ENCODE measurements at places on chromosomes 11 and 22.

DNA sequence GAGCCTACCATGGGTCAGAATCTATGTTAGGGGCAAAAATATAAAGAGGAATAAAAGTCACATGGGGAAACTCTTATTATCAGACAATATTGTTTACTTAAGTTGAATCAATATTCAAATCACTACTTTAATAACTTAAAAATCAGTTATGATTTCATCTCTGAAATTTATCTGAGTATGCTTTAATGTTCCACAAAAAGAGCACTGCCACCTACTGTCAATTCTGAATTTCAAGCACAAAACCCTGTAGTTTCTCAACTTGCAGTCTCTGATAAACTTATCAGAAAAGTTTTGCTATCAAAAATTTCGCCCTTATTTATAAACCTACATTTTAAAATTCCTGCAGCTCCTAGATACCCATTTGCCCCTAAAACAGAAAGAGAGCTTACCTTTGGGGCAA lies 47.3 kb downstream of the RDX start:
- peak; percentile 7 for DNase-seq

DNA sequence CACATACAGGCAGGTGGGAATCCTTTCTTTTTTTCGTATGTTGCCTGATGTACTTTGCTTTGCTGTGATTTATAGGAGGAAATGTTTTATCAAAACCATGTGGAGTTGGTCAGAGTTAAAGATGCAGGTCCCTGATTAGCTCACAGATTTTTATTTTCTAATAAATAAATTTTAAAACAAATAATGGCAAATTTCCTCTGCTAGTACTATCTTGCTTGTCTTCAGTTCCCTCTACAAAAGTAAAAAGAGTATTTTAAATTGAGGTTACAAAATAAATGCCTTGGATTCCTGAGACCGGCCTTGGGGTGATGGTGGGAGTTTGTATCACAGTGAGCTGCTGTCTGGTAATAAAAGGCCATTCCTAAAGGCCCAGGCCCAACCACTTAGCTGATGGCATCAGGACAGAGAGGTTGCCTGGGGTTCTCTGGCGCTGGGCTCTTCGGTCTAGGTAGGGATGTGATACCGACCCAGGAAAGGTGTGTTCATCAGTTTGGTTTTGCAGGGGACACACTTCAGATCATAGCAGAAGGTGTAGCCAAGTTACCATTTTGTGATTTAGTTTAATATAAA lies 129.0 kb downstream of the TBC1D22A start:
- DNase-seq: no peak

- peak; percentile 55 for DNase-seq
Observed at GRCh38 chr11:2376751-2377451, at the start of gene CD81. Gene CD81 (plus strand): TSS chr11:2377310. CDS start chr11:2377550, 240 bp downstream.

GRCh38 chr11:71355281-71355680 lies 92.9 kb downstream of the DHCR7 start:
- DNase-seq: no peak

- DNase-seq: no peak
Observed at GRCh38 chr11:104655066-104655465, 243.2 kb downstream of the CASP12 start.

- no peak for DNase-seq
Observed at GRCh38 chr11:27429761-27430393, 42.7 kb downstream of the LGR4 start.

DNA sequence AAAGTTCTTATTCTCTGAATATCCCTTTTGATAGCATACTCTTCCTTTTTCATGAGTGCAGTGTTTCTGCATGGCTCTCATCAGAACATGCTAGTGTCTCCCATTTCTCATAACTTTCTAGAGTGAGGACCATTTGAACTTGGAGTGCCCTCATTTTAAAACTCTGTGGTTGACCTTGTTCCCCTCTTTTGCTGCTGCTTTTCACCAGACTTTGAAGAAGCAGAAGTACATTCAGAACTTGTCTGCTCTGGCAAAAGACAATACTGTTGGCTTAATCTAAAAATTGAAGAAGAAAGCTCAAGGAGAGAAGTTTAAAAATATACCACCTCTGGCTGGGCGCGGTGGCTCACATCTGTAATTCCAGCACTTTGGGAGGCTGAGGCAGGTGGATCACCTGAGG lies 35.0 kb downstream of the PPARA start:
- DNase-seq: no peak

- DNase-seq: no peak
Observed at GRCh38 chr11:20036626-20037335, 123.5 kb downstream of the DBX1 start.

- DNase-seq: no peak
Observed at GRCh38 chr11:106172386-106172991, 95.0 kb downstream of the AASDHPPT start.

DNA sequence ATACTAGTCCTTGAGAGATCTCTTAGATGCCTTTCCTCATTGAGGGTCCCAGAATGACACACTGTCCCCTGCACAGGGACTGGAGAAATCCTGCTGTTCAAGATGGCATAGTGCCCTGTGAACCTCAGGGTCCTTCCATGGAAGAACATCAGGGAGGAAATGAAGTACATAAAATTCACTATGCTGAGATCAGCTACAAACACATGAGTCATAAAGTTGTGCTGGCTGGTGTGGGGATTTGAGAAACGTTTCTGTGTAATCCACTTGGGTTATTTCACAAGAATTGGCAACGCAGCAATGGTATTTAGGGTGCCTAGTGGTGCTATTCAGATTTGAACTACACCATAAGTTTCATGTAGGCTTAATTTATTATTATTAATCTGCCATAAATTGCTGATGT lies 174.4 kb downstream of the MAML2 start:
- DNase-seq: peak; percentile 33

- DNase-seq: no peak
Observed at GRCh38 chr11:15106201-15106965, 8.3 kb upstream of the INSC start.

DNA sequence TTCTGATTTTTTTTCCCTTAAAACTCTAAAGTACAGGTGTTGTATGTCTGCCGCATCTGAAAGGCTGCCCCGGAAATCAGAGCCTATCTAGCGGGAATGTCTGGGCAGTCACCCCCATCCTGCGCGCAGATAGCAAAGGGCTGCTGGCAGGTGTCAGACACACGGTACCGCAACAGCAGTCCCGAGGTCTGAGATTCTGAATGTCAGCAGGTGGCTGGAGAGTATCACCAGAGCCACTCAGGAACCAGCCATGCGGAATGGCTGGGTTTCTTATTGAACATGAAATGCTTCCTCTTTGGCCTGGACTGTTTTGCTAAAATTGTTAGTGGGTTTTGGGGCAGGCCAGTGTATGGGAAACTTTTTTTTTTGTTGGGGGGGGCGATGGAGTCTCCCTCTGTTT lies 53.3 kb downstream of the CERK start:
- no peak for DNase-seq

DNA sequence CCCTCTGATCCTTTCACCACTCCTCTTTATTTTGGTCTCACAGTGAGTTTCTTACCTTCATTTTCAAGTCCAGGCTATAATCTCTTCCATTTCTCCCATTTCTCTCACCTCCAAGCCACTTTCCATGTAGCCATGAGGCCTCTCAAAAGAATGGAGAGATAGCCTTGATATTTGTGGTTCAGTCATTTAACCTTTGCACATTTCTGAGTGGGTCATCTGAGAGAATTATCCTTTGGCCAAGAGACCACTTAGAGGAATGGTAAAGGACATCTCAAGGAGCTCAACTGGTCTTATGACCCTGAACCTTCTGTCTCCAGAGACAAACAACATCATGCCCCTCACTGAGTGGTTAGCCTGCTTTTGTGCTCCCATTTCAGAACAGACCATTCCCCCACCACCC lies 121.1 kb downstream of the KIRREL3 start:
- DNase-seq: no peak

DNA sequence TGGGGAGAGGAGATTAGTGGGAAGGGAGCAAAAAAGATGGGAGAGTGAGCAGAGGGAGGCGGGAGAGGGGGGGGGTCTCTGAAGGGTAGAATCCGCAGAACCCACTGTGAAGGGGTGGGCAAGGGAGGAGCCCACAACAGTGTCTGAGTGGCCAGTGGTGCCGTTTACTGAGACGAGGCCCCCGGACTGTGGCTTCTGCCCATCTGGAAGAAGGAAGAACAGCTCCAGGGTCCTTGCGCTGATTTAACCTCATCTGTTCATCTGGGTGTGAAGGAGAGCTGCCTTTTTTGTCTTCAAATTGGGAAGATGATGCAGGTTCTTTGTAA lies 45.7 kb upstream of the ANO1 start:
- no peak for DNase-seq

DNA sequence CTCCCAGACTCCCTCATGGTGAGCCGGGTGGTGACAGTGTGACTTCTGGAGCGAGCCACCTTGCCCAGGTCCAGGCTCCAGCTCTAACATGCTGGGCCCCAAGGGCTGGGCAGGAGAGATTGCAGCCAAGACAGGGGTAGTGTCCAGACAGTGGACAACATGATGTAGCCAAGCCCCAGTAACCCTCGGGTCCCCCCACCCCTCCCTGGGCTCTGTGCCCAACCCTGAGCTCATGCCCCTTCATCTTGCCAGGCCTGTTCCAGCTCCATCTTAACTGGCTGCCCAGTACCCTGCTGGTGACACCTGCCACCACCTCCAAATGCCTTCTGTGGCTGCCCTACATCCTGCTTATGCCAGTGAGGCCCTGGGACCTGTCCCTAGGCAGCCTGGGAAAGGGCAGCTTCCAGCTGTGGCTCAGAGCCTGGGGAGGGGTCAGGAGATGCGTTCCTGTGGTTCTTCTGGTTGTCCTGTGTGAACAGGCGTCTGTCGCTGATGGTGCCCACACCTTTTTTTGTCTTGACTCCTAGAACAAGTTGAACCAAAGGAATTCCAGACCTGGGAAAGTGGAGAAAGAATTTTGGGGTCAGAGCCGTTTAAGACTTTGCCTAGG lies 12.5 kb upstream of the SYT12 start:
- no peak for DNase-seq

DNA sequence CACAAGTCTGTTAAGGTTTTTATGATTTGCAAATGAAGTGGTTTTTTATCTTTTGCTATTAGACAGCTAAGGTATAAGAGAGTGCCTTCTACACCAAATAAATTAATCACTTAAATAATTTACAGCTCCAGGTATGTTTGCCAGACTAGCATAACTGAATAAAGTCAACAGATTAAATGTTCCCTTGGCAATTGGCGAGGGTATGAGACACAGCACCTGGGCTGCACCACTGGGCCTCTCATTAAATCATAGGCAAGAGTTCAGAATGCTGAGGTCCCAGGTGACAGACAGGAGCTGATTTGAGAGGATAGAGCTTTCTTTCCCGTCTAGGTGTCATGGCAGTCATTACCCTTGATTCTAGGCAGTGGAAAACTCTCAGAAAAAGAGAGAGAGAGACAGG lies 62.6 kb upstream of the WT1 start:
- DNase-seq: no peak

DNA sequence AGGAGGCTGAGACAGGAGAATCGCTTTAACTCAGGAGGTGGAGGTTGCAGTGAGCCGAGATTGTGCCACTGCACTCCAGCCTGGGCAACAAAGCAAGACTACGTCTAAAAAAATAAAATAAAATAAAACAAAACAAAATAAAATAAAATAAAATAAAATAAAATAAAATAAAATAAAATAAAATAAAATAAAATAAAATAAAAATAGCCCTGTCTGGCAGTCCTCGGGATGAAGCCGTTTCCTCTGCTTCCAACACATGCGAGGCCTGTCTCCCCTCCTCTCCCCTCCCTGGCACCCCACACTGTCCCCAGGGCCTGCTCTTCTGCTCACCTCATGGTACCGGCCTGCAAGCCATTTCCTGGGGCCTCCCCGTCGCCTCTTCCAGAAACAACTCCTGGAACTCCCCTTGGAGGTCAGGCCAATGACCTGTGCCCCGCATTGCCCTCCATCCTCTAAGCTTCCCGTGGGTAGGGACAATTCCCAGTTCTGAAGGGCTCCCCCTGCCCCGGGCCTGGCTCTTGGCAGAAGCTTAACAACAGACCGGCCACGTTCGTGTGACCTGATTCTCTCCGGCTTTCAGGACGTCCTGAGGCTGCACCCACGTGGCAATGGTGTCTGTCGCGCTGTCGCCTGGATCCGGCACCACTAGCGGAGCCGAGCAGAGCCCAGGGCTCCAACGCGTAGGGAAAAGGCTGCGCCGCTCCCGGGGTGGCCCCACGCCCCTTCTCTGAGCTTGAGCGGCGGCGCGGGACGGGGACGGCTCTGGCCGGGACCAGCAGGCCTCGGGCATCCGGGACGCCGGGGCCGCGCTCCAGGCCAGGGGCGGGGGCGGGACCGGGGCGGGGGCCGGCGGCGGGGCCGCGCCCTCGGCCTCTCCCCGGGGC lies 456 bp upstream of the PARVB start:
- peak; percentile 13 for DNase-seq

- DNase-seq: no peak
Observed at GRCh38 chr11:119752946-119753345, 23.9 kb upstream of the NECTIN1 start.

DNA sequence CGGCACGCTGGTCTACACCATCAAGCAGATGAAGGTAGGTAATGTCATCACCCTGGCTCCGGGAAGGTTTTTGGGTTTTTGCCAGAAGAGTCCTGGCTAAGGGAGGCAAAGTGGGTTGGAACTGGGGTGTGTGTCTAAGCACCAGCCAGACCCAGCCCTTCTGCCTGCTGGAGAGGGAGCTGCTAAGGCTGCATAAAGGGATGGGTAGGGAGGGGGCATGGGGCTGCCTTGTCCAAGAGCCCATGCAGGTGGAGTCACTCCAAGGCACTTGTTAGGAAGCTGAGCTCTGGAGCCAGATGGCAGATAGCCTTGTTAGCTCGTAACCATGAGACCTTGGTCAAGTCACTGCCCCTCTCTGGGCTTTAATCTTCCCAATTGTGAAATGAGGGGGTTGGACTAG lies 48.0 kb downstream of the TIMP3 start:
- DNase-seq: no peak

DNA sequence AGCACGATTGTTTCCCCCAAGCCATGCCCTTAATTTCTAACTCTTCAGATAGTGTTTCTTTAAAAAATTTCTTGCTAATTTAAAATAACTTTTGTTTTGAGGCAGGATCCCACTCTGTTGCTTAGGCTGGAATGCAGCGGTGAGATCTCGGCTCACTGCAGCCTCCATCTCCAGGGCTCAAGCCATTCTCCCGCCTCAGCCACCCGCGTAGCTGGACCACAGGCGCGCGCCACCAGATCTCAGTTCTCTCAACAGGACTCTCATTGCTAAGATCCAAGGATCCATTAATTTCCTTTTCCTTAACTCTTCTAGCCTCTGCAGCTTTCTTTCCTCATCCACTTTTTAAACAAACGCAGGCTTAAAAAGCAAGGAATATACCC lies 327 bp upstream of the MED17 start:
- DNase-seq: no peak

- no peak for DNase-seq
Observed at GRCh38 chr11:3671334-3672254, at the start of gene CHRNA10. Gene CHRNA10 (minus strand): TSS chr11:3671384. CDS start chr11:3671312, 72 bp downstream.

DNA sequence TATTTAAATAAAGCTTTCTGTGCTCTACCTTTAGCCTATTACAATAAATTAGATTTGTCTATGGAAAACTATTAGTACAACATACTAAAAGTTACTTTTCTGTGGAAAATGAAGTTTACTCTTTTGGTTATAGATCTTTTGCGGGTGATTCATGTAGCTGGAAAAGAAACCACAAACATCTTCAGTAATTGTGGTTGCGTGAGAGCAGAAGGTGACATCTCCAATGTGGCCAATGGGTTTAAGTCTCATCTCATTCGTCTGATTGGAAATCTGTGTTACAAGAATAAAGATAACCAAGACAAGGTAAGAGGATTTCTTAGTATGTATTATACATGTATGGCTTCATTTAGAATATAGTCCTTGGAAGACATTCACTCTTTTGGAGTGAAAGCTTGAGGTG lies 68.6 kb downstream of the ATXN10 start:
- no peak for DNase-seq

Data from CD4-positive, alpha-beta T cell treated with Interleukin-15 for 4 hours (primary cell).